ENCODE measurements at places on chromosomes 12 and 14. TPM values are rescaled to one million over a fixed set of nuclear protein-coding genes. Genes with fewer than 3 reads are reported as not detected.

- DNase-seq = peak; percentile 61
Measured at GRCh38 chr12:15278816-15279658, 43.3 kb upstream of the PTPRO start.

GRCh38 chr12:130800312-130800711 is 38.7 kb downstream of the STX2 start:
- no peak for DNase-seq

DNA sequence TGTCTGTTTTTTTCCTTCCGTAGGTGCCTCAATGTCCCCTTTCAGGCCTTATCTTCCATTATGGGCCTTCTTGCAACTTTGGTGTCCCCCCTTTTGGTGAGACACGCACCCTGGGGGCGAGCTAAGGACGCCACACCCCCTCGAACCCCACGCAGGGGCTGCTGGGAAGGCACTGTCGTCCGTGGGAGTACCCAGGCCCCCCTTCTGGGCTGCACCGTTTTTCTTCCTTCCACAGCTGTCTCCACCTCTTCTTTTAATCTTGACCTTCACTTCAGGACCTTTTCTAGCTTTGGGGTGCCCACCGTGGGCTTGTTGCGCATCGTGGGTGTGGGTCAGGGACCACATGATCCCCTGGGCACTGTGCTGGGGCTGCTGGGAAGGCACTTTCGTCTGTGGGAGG is 271.8 kb downstream of the ALG10 start:
- no peak for DNase-seq

Gene IAPP
- not detected for total RNA-seq

Gene C12orf50
- not detected for total RNA-seq

Gene WSCD2
- total RNA-seq = 0.33 TPM

- no peak for DNase-seq
Measured at GRCh38 chr14:74502236-74503019, 8.9 kb downstream of the ISCA2 start.

DNA sequence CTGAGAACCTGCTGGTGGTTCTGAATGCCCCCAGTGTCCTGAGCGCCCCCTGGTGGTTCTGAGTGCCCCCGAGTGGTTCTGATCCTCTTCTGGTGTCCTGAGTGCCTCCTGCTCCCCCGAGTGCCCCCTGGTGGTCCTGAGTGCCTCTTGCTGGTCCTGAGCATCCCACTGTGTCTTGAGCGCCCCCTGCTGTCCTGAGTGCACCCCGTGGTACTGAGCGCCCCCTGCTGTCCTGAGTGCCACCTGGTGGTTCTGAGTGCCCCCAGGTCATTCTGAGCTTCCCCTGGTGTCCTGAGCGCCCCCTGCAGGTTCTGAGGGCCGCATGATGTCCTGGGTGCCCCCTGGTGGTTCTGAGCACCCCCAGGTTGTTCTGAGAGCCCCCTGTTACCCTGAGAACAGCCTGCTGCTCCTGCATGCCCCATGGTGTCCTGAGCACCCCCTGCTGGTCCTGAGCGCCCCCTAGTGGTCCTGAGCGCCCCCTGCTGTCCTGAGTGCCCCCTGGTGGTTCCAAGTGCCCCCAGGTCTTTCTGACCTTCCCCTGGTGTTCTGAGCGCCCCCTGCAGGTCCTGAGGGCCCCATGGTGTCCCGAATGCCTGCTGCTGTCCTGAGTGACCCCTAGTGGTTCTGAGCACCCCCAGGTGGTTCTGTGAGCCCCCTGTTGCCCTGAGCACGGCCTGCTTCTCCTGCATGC is 1165.4 kb downstream of the TMEM121 start:
- DNase-seq = no peak

Gene IL22
- not detected for total RNA-seq
